ENCODE measurements at places on chromosomes 3 and 15.

DNA sequence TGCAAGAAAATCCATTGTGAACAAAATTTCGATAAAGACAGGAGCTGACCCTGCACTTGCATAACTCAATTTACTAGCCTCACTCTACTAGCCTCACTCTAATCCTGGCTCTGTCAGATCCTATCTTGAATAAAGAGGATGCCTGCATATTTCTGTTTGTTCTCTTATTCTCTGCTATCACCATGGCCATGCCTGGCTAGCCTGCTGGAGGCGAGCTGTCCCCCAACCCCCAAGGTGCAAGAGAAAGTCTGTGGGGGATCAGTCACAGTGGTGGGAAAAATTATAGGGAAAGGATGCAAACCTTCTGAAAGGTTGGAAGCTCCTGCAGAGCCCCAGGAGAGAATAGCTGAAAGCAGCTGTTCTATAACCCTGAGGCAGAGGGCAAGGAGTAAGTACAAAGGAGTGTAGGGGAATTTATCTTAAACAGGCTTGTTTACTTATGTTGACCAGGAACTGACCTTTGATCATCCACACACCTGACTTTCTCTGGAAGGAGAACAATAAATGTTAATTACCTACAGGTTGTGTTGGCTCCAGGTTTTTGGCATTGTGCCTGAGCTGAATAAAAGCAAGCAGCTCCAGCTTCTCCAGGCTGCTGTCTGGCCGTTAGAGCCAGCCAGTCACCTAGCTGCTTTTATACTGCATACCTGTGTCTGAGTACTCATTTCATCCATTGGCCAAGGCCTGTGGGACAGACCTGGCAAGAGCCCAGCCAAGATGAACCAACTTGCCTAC, 137.7 kb upstream of the RASGRP1 start:
- DNase-seq, result no peak

- no peak for DNase-seq
Measured at GRCh38 chr3:65873869-65874268, 164.8 kb downstream of the MAGI1 start.

- DNase-seq, result no peak
Measured at GRCh38 chr15:56180851-56181250, 62.8 kb downstream of the RFX7 start.

- DNase-seq, result no peak
Measured at GRCh38 chr3:17027318-17027717, 142.6 kb downstream of the PLCL2 start.

DNA sequence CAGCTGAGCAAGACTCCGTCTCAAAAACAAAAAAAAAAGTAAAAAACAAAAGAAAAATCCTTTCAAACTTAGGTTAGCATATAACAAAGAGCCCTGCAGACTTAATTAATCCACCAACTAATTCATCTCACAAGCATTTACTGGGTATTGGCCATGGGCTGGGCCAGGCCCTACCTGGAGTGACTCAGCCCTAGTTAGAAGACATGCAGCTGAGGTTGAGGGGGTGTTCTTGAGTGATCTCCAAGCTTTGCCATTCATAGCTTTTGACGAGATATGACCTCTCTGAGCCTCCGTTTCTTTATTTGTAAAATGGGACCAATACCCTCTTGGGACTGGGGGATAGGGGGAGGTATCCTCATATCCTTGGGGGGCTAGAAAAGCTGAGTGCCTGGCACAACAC, 7.8 kb downstream of the FBXL22 start:
- DNase-seq, result no peak

- no peak for DNase-seq
Measured at GRCh38 chr3:51798411-51798963, 19.4 kb upstream of the IQCF6 start.

GRCh38 chr15:28107904-28108275, 8.8 kb upstream of the OCA2 start:
- no peak for DNase-seq

GRCh38 chr3:136982520-136983138, 24.8 kb downstream of the IL20RB start:
- DNase-seq, result no peak

DNA sequence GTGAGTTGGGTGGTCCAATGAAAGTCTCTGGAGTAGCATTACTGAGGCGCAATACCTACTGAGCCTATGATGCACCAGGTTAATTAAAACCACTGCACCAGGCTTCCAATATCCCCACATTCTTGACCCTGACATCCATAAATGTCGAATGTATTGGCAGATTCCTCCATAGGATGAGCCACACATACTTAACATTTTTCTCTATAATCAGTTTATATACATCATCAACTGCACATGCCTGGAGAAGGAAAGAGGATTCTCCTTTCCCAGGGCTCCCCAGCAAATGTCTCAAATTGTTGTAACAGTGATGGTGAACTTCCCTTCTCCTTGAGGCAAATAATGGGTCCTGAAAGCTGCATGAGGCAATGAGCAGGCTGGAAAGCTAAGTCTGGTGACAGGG, 82.3 kb upstream of the LPP start:
- DNase-seq, result no peak

DNA sequence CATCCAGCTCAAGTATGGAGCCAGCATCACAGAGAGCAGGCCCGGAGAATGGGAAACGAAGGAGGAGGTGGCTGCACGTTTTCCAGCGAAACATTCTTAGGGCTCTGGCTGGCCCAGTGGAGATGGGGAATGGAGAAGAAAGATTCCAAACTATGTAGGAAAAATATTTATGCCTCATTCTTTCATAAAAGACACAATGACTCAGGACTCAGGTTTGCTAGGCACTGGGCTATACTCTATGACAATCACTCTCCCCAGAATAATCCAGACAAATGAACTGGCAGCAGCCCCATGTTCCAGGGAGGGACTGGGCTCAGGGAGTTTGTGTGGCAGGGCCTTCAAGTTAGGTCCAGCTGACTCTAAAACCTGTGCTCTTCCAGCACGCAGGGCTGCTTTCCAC, 110.8 kb upstream of the RAD18 start:
- no peak for DNase-seq

DNA sequence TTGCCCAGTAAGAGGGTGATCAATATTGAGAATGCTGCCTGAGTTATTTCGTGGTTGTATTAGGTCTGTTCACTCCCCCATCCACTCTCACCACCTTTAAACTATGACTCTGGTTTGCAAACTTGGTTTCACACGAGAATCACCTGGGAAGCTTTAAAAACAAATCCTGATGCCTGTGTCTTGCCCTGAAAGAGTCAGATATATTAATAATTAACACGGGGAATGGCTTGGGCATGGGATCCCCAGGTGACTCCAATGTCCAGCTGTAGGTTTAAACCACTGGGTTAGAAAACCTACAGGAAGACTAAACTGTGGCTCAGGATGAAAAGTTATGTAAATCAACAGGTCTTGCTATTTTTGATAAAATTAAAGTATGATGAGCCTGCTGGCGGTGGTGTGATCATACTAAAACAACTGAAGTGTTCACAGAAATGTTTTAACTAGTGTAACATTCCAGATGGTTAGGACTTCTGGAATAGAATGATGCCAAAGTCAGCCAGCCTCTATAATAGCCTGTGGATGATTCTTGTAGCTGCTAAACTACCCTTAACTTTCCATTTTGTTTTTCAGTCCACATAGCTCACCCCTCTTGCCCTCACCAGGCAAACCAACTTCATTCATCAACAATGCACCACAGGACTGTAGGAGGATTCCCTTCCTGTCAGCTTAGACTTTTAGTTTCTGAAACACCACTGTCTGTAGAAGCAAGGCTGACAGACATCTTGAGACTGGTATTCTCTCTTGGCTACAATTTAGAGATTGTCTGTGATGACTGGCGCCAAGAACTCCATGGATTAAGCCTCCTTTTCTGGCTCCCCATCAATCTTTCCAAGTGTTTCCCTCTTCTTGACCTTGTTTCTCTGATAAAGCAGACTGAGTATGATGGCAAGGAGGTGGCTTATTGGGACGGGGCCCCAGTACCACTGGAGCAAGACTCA, 119.1 kb upstream of the ADAMTS9 start:
- DNase-seq, result no peak

- DNase-seq, result no peak
Measured at GRCh38 chr15:50112488-50113186, 6.4 kb downstream of the ATP8B4 start.

GRCh38 chr15:96267463-96267862, 63.0 kb upstream of the NR2F2 start:
- no peak for DNase-seq

- no peak for DNase-seq
Measured at GRCh38 chr15:94064676-94065313, 166.6 kb upstream of the MCTP2 start.

DNA sequence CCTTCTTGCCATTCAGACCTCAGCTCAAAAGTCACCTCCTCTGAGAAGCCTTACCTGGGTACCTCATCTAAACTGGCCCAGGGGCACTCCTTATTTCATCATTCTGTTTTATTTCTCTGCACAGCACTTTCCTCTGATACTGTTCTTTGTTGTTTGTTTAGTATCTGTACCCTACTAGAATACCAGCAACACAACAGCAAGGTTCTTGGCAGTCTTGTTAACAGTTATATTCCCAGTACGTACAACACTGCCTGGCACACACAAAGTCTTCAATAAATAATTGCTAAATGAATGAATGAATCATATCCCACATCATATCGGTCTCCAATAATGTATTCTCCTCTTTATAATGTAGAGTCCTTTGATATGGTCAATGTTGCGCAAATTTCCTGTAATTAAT, 188.1 kb downstream of the FOXP1 start:
- DNase-seq, result no peak

GRCh38 chr3:194054540-194054939, 81.4 kb upstream of the HES1 start:
- no peak for DNase-seq

GRCh38 chr3:140765246-140765645, 87.4 kb downstream of the TRIM42 start:
- no peak for DNase-seq

DNA sequence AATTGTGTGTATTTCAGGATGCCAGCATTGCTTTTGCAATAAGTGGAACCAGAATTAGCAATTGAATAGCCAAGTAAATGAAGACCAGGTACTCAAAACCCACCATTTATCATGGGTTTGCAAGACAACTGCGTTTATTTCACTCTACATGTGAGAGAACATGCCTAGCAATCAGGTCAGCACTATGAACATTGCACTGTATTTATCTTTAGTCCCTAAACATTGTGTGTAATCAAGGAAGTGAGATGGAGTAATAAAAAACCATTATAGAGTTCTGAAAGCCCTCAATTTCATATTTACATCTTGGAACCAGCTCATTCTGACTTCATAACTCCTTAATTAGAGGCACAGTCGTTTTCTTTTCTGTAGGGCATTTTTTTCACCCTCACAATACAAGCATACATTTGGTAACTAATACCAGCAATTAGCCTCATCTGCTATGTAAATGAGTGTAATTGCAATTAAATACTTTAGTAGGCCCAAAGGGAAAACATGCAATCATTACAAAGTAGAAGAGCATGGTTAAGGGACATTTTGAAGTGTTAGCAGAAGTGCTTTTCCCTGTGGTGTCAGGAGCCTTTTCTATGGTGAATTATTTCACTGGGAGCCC, 153.1 kb upstream of the DPH6 start:
- DNase-seq, result no peak

DNA sequence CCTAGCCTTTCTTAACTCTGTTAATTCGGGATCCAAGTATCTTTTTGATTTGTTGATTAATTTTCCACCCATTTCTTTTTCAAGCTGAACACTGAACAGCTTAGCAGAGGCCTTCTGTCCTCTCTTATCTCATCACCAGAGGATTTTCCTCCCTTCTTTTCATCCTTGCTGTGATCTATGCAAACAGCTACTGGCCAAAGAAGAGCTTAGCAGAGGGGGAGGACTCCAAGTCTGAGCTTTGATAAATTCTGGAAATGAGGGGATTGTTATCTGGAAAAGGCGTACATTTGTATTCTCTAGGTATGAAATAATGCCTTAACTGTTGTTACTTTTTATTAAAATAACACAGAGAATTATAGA, 13.4 kb downstream of the DZIP3 start:
- no peak for DNase-seq

DNA sequence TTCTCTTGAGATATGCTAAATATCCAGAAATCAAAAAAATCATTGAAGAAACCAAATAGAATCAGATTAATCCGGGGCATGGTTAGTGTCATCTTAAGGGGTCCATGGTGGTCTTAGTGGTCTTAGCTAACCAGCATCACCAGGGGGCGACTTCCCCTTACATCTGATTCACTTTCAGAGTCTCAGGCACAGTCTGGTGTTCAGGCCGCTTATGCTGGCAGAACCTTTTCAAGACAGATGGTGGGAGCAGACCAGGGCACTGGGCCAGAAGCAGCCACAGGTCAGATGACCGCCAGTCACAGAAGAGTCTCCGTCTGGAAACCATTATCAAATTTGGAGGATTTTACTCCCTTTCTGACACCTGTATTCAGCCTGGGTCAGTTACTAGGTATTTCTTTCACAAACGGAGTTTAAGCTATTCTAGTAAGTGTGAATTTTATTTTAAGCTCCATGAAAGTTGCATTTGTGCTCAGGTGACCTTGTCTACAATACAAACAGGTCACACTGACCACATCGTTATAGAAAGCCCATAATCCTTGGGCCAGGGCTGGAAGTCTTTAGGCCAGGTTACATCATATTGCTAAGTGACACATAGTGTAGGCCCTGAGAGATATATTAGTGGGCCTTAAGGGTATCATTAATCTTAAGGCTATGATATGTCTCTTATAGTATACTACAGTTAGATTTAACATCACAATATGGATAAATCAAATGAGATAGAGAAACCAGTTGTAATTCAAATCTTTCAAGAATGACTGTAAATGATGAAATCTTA, 365.5 kb downstream of the GBE1 start:
- no peak for DNase-seq

GRCh38 chr15:96351761-96352603, 21.5 kb downstream of the NR2F2 start:
- DNase-seq, result no peak

DNA sequence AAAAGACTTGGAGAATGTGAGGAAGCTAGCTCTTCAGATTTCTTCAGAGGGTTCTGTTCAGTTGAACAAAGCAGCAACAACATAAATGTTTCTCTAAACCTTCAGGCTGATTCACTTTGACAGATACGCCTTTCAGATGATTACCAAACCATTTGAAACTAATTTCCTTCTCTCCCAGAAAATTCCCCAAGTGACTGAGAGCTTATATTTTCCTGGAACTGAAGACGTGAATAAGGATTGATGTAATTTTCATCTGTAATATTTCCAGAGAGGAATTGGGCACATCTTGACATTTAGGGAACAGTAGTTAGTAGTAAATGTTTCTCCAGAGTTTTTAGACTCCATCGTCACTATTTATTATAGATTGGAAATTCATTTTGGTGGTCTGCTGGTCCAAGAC, 108.6 kb upstream of the AADACL2 start:
- no peak for DNase-seq

- DNase-seq, result no peak
Measured at GRCh38 chr3:195042743-195043606, 228.0 kb downstream of the XXYLT1 start.

GRCh38 chr3:25438791-25439555, 10.9 kb downstream of the RARB start:
- DNase-seq, result no peak

- no peak for DNase-seq
Measured at GRCh38 chr3:98584547-98584946, 8.9 kb downstream of the CPOX start.

- DNase-seq, result no peak
Measured at GRCh38 chr3:150370999-150371398, 37.1 kb upstream of the TSC22D2 start.
